HS-5 (cell line): ENCODE measurements at places on chromosomes 1 and 21.

DNA sequence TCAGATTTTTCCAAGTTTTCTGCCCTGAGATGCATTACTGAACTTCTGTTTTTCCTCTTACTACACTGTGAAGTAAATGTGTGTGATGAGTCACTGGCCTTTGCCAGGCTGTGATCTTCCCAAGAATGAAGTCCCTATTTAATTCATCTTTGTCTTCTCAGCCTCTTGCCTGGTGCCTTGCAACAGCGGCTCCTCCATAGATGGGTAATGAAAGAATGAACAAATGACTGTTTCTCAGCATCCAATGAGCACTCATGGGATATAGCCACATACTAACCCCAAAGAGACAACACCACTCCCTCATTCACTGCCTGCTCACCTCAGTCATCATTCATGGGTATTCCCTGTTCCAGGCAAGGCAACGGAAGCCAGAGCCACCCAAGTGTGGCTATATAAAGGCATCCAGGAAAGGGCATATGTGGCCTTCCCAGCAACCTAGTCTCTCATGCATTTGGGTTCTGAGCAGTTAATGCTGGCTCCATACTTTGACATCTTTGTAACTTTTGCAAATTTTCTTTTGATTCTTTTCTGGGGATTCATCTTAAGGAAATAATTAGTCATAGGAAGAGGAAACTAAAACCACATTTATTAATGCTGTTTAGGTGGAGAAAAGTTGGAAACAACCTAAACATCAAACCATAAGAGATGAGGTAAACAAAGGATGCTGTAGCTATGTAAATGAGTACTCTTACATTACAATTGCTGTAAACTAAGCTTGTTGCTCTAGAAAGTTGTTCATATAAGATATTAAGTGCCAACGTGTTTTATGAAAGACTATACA, 71.9 kb downstream of the HIVEP3 start:
- DNase-seq, result no peak

GRCh38 chr1:67148516-67149178, 13.9 kb upstream of the C1orf141 start:
- DNase-seq, result no peak

GRCh38 chr1:231818337-231818736, 191.7 kb downstream of the DISC1 start:
- no peak for DNase-seq

GRCh38 chr1:199041173-199041914, 402.5 kb downstream of the PTPRC start:
- DNase-seq, result no peak

DNA sequence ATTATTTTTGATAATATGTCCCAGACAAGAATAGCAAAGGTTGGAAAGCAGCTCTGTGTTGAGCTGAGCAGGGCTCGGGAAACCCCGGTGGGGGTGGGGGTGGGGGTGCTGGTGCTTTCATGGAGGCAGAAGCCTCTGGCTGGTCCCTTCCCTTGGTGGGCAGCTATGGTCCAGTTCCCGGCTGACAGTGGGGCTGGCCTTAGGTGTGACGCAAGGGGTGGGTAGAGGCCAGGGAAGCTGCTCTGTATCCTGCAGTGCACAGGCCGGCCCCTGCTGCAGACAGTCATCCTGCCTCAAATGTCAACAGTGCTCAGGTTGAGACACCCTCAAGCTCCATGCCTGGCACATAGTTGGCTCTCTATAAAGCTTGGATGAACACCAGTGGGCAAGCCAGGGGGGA, 8.9 kb downstream of the ACTL8 start:
- DNase-seq, result no peak
